ENCODE measurements at places on chromosomes 2 and 18. TPM values are rescaled to one million over a fixed set of nuclear protein-coding genes. Genes with fewer than 3 reads are reported as not detected.

GRCh38 chr18:39199231-39199855 is 1633.7 kb upstream of the CELF4 start:
- DNase-seq = no peak

- no peak for DNase-seq
Observed at GRCh38 chr18:46650681-46651080, 6.3 kb downstream of the LOXHD1 start.

DNA sequence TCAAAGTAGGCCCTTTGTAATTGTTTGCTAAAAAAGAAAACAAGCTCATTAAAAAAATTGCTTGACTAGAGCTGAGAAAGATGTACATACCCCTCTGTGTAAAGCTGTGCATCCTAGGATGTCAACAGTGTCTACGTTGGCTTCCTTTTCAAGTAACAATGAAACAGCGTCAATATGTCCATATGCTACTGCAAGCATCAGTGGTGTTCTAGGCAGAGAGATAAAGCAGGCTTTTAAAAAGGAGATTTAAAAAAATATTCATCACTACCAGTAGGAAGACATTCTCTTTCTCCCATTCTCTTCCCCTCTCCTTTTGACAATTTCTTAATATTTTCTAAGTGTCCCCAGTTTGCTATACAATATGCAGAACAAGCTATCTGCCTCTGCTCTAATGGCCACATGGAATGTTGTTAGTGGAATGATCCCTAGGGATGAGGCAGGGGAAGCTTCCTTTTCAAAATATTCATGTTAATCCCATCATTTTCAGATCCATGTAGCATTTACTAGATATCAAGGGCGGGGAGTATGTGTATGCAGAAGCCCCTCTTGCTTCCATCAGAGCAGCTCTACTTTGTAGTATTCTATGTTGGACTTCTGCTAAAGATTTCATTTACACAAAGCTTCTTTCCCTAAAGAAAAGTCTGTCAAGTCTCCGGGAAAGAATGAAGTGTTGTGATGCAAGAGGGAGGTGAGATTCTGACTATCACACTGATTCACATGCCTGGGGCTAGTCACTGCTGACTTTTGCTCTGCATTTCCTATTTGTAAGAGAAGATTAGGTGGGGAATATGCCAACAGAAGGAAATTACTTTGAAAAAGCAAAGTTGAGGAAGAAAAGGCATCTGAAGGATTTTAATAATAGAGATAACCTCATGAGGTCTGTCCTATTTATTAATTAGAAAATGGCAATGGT is 81.5 kb upstream of the PGAP1 start:
- peak; percentile 49 for DNase-seq

DNA sequence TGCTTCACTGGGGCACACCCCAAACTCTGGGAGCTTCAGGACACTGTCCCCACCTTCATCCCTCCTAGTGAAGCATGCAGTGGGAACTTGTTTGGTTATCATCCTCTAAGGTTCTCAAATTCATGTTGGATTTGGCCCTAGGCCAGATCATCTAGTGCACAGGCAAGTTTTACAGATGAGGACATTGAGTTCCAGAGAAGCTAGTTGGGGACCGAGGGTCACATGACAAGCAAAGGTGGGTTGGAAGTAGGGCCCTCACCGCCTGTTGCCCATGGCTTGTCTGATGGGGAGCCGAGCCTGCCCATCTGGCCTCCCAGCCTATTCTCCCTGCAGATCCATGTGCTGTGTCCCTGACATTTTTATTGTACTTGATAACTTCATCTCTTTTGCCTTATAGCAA is 2.8 kb downstream of the PRKCE start:
- DNase-seq = no peak

- no peak for DNase-seq
Observed at GRCh38 chr2:100067784-100068183, 74.6 kb downstream of the AFF3 start.

DNA sequence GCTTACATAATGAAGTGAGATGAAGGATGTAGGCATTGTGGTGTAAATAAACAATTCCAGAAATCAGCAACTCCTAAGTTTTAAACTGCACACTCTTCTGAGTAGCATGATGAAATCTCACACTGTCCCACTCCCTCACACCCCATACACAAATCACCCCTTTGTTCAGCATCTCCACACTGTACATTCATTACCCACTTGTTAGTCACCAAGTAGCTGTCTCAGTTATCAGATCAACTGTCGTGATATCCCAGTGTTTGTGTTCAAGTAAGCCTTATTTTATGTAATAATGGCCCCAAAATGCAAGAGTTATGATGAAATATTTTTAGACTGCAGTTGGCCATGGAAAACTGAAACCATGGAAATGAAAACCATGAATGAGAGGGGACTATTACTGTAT is 135.7 kb downstream of the GRB14 start:
- DNase-seq = no peak

GRCh38 chr2:238879043-238879442 is 31.2 kb downstream of the TWIST2 start:
- DNase-seq = no peak

DNA sequence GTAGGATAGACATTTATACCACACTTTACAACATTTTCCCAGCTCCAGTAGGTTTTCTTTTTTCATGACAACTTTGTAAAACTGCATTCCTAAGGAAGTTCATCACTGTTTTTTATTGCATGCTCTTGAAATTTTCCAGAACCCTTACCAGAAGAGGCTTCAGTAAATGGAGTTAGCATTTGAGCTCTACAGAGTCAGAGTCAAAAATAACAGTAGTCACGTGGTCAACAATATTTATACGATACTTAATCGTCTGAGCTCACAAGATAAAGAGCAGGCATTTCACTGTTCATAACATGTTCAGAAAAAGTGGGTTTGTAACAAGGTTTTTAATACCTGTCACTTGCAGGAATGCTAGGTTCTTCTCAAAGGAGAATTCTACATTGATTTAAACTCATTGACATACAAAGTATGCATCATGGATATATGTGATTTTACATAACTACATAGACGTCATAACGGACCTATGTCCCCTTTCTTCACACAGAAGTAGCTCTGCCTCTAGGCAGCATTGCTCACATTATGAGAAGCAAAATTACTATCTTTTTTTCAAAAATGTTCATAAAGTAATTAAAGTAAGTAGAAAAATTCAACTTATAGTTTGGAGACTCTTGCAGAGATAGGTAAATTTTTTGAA is 187.0 kb upstream of the COL3A1 start:
- peak; percentile 90 for DNase-seq

DNA sequence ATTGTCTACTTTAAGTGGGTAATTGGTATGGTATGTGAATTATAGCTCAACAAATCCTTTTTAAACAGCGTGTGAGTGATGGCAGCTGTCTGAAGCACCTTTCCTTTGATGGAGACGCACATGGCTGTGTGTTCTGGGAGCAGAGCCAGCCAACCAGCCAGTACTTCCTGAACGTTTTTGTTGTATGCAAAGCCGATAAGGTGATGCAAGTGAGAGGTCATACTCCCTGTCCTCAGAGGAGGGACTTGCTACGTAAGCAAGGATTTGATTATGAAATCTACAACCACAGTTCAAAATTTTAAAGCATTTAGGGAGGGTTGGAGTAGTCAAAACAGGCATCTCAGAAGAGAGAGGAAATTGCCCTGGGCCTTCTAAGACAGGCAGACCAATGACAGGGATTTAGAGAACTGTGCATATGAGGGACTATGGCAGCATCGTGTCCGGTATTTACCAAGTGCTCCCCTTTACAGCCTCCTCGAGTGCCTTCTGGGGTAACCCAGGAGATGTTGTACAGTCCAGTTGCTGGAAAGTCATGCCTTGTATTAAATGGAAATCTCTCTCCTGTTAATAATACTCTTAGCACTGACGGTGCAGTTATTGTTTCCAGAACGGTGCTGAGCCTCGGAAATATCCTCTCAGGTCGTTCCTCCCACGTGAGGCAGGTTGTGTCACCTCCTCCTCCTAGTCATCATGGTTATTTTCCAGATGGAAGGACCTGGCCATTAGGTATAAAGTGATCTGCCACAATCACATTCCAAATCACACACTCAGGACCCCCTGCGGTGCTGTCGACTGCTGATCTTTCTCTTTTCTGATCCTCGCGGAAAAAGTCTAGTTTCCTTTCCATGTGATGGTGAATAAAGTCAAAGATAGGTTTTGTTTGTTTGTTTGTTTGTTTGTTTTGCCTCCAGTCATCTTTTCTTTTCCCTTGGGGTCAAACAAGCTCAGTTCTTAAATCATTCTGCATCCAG is 28.4 kb downstream of the ARHGEF4 start:
- DNase-seq = no peak

- DNase-seq = no peak
Observed at GRCh38 chr2:219490186-219490585, 8.5 kb upstream of the GMPPA start.

DNA sequence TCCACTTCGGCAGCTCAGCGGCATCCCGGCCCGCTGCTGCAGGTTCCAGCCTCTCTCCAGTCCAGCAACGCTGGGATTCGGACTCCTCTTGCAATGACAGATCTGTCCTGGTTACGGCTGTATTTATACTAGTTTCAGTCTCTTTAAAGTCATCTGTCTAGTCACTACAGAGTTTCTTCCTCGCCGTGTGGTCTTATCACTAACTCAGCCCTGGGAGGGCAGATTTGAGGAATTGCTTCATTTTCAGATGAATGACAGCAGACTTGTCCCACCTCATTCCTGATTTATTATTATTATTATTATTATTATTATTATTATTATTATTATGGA is 2.2 kb downstream of the KLHL29 start:
- DNase-seq = no peak

- peak; percentile 84 for DNase-seq
Observed at GRCh38 chr2:30106543-30106942, 40.3 kb upstream of the YPEL5 start.

GRCh38 chr2:140863713-140864112 is 1267.1 kb downstream of the LRP1B start:
- peak; percentile 27 for DNase-seq

DNA sequence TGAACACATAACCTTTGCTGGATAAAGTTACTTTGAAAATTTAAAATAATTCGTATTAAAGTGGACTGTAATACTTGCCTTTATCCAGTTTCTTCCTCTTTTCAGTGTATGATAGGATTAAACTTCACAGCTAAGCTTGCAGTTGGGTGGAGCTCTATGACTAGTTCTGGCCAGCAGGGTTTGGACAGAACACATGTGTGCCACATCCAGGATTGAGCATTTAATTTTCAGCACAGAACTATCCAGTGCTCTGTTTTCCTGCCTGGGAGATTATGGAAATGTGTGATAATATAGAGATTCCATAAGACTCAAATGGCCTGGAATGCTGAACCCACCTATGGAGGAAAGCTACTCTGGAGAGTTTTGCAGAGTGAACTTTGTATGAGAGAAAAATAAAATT is 200.2 kb downstream of the OSR1 start:
- DNase-seq = no peak

DNA sequence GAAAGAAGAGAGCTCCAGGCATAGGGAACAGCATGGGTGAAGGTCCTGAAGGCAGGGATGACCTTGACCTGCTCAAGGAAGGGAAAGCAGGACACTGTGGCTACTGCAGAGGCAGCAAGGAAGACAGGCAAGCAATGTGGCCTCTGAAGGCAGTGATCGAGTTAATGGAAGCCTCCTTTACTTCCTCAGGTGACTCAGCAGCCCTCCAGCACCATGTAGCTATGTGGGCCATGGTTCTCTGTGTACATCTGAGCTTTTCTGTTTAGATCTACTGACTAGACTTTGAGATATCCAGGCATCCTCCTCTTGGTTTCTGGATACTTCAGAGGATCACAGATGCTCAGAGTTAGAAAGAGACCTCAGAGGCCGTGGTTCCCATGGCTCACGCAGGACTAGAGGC is 107.3 kb upstream of the PID1 start:
- DNase-seq = no peak

DNA sequence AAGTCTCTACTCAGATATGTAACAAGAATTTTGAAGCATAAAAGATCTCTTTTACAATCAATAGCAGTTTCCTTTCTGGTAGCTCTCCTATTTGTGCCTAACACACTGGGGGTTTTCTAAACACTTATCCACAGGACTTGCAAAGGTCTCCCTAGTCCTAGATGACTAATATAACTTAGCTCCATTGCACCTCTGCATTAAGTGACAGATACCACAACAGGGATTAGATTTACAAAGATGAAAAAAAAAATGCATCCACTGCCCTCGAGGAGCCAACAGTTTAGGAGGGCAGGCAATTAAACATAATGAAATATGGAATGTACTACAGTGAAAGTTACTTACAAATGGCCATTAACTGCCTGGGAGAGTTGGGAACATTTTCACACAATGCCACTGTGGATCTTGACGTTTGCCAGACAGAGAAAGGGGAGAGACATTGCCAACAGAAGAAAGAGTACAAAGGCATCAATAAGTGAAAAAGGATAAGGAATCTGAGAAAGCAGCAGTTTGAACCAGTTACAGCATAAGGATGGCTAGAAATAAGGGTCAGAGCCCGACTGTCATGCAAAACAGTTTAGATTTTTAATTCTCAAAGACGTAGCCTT is 14.3 kb downstream of the PPP3R1 start:
- DNase-seq = no peak

DNA sequence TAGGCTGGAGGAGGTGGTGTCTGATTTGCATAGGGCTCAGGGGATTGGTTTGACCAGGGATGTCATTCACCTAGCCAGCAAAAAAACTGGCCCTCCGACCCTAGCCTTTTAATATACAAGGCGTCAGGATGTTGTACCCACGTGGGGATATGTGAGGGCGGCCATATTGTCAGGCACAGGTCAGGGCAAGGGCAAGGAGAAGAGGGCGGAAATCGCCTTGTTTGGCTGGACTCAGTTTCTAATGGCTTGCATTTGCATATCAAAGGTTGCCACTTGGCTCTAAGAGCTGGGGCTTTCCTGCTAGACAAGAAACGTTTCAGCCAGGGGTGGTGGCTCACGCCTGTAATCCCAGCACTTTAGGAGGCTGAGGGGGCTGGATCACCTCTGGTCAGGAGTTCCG is 24.9 kb upstream of the PDCL3 start:
- DNase-seq = no peak

- peak; percentile 9 for DNase-seq
Observed at GRCh38 chr2:67050622-67051021, 346.5 kb upstream of the ETAA1 start.

GRCh38 chr2:13005761-13006335 is 289.1 kb downstream of the TRIB2 start:
- DNase-seq = no peak

DNA sequence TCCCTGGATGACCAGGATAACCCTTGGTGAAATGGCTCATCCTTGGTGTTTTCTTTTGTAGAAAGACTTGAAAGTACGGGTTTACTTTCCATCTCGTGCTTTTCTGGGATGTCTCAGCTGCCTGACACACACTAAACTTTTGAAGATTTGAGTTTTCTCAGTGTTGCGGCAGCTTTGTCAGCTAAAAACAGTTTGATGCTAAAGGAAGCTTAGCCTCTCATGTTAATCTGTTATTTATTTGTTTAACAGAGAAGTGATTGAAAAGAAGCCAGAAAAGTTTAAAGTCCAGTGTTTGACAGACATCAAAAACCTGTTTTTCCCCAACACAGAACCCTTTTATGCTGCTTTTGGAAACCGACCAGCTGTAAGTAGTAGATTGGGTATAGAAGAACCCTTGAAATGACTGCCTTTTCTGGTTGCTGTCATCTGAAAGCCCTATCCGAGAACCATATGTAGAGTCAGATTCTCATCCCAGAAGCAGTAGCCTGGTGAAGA is 72.8 kb downstream of the LPIN1 start:
- no peak for DNase-seq

The RESP18 gene
- total RNA-seq = not detected

The DLGAP1 gene
- total RNA-seq = 0.43 TPM

The ZSWIM2 gene
- not detected for total RNA-seq

The CSRNP3 gene
- total RNA-seq = not detected

The GULP1 gene
- total RNA-seq = 44.2 TPM

The OR6B2 gene
- not detected for total RNA-seq
